NCI-H1417 (cell line): ENCODE measurements at places on chromosomes 5 and 9.

DNA sequence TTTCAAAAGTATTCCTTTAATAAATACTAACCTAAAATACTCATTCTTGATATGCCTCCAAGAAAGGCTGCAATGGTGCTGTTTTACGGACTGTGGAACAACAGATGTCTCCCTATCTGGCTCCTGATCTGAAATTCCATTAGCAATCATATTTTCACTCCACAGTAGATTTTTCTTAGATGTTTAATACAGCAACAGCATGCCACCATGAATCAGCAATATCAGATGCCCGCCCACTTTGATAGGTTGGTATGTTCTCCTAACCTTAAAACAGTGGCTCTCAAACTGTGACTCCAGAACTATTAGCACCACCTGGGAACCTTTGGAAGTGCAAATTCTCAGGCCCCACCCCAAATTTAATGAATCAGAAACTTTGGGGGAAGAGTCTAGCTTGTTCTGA lies 110.2 kb downstream of the MLLT3 start:
- DNase-seq, result no peak

- no peak for DNase-seq
Observed at GRCh38 chr5:164614707-164615106, 1109.3 kb downstream of the MAT2B start.

DNA sequence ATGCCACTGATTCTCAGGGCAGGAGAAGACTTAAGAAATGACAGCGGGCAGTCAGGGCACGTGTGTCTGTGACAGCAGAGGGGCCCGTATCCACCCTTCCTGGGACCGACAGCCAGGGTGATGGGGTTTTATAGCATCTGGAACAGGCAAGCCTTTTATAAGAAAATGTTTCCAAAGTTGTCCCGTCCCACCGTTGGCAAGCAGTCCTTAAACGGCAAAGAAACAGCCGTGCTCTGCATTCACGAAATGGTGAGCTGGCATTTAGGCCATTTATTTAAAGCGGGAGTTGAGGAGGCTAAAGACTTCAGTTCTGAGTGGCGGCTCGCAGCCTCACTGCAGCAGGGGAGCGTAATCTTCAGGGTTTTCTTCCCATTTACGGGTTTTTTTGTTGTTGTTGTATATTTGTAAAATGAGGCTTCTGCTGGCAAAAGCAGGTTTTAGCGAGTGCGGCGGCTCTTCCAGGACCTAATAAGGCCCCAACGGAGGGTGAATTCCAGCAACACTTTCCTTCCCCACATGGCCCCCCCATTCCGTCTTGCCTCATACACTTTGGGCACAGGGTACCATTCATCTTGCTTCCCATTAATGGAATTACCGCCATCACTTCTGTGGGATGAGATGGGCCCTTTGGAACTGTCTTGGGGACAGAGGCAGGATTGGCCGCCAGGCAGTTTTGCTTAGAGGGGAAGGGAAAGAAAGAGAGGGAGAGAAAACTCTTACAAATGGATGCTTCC lies 15.8 kb downstream of the NEK6 start:
- DNase-seq, result no peak

DNA sequence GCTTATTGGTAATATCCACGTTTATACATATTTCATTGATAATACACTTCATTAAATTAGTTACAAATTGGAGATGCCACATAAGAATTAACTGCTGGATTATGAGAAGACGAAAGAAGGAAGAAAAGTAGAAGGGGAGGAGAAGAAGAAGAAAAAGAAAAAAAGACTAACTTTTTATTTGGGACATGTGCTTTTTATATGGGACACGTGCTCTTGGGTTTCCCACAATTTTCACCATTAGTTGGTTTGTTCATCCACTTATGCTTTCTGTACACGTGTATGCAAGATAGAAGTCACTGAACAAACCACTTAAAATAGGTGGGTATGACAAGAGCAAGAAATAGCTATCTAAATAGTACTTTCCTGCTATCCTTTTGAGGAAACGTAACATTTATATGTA lies 98.6 kb downstream of the MRPS30 start:
- no peak for DNase-seq

DNA sequence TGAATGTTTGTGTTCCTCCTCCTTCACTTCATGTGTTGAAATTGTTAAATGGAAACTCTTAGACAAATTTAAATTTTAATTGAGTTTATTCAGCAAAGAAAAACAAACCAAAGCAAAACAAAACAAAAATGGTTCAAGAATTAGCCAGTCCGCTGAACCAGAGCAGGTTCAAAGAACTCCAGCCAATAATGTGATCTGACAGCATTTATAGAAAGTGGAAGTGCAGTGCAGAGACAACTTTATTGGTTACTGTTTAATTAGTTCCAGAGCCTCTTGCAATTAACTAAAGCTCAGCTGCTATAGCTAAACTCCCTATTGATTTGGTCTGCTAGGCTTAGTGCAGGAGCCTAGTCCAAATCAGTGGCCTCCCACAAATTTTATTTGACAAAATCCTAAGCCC lies 132.9 kb downstream of the RNF180 start:
- no peak for DNase-seq

GRCh38 chr5:136364307-136364706 lies 1.0 kb downstream of the TRPC7 start:
- DNase-seq, result peak; percentile 6

DNA sequence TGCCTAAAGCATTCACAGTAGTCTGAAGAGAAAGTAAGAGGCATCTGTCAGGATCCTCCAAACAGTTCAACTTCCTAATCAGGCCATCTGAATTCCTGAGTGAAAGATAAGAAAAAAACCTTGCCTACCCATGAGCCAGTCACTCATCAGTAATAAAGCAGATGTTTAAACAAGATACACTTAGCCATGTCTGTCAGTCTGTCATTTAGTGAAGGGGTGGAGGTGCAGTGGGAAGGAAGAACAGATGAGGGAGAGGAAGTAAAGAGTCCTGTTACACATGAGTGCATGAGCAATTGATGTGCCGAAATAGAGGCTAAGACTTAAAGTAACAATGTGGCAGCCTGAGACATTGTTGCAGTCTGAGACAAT lies 29.9 kb upstream of the DMRTA1 start:
- no peak for DNase-seq

DNA sequence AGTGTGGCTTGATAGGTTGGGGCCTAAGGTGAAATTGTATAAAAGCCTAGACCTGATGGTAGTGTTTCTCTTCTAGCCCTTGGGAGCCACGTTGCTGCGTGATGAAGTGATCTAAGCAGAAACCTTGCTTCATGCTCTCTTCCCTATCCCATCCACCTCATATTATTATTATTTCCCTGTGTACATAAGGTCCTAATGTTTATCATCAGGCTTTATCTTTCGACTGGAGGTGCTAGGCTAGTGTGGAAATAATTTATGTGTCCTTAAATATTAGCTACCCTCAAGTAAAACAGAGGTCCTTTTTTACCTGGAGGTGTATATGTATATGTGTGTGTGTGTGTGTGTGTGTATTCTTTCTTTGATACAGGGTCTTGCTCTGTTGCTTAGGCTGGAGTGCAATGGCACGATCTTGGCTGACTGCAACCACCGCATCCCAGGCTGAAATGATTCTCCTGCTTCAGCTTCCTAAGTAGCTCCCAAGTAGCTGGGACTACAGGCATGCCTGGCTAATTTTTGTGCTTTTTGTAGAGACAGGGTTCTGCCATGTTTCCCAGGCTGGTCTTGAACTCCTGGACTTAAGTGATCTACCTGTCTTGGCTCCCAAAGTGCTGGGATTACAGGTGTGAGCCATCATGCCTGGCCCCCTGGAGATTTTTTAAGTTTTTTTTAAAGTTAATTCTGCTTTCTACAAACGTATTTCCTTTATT lies 3.7 kb downstream of the UGCG start:
- no peak for DNase-seq

GRCh38 chr9:132341177-132341840 lies 13.5 kb downstream of the SETX start:
- DNase-seq, result no peak

GRCh38 chr5:169581580-169582227 lies 1.9 kb upstream of the SPDL1 start:
- DNase-seq, result peak; percentile 3

DNA sequence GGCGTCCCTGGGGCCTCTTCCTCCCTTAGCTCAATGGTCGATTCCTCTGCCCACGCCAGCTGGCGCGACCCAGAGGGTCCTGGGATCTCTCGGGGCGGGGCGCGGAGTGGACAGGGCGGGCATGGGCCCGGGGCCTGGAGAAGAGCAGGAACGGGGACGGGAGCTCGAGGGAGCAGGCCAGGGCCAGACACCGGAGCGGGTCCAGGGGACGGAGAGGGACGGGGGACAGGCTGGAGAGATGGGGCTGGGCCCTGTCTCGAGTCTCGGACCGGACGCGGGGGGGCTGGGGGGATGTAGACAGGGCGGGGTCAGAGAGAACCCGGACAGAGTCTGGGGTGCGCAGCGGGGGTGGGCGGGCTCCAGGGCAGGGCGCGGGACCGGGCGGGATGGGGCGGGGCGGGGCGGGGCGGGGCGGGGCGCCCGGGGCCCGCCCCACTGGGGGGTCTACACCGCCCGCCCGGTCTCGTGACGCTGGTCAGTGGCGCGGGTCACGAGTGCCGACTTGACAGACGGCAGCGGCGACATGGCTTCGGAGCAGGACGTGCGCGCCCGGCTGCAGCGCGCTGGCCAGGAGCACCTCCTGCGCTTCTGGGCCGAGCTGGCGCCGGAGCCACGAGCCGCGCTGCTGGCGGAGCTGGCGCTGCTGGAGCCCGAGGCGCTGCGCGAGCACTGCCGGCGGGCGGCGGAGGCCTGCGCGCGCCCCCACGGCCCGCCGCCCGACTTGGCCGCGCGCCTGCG lies at the start of gene UAP1L1:
Gene UAP1L1 (plus strand): TSS at position 508 of the 738 bp plus-strand sequence. CDS start 16 bp downstream, at position 524.
- DNase-seq, result peak; percentile 38

DNA sequence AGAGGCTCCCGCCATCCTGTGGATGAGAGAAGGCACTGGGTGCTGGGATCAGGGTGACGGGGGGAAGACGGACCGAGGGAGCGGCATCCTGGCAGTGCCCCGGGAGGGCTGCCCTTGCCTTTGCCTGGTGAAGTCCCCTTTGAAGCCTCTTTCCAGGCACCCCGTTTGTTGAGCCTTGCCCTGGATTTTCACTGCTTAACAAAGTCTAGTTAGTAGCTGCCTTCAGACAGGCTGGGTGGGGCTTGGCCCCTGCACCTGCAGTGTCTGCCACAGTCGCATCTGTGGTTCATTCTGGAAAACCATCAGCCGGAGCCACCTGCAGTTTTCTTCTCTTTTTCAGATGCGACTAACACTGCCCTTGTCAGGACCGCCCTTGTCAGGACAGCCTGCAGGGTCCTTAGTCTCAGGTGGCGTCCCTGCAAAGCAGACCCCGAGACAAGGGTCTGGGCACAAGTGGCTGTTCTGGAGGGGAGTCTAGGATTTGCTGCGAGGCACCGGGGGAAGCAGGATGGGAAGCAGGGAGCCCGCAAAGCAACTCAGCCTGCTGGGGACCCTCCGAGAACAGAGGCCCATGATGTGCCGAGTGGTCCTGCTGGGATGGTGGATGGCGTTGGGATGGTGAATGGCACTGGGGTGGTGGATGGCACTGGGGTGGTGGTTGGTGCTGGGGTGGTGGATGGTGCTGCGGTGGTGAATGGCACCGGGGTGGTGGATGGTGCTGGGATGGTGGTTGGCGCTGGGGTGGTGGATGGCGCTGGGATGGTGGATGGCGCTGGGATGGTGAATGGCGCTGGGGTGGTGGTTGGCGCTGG lies 147.9 kb upstream of the COL5A1 start:
- no peak for DNase-seq

- DNase-seq, result no peak
Observed at GRCh38 chr5:86797677-86798076, 179.9 kb downstream of the COX7C start.

DNA sequence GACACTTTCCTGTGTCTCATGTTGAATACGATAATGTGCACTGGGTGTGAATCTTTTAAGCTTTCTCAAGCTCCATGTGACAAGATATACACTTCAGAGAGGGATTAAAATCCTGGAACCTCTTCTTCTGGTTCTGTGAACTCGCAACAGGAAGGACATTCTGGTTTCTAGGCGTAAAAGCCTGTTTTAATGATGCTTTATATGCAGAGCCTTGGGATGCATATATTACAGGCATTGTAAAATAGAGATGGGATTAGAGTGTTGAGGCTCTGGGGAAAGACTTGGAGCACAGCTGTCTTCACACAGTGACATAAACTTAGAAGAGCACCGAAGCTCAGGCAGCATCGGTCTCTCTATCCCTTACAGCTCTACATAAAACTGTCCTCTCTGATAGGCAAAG lies 107.7 kb upstream of the SV2C start:
- DNase-seq, result no peak

GRCh38 chr5:176671890-176672747 lies 24.8 kb downstream of the TSPAN17 start:
- DNase-seq, result no peak

GRCh38 chr5:170117736-170118135 lies 12.0 kb downstream of the FOXI1 start:
- DNase-seq, result no peak

DNA sequence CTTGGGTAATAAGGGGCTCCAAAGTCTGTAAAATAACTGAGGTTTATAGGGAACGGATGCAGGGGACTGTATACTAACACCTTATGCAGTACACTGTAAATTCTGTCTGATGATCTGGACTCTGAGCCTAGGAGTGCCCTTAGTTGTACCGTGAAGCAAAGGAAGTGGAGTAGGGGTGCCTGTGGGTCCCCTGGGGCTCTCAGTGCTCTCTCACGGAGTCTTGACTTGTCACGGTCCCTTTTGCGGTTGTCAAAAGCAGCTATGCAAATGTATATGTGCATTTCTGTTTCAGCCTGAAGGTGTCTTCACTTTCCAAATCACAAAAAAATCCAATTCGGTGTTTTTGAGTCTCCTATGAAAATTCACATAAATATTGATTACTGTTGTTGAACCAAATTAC lies 17.8 kb downstream of the DMRT1 start:
- DNase-seq, result no peak

GRCh38 chr9:99118782-99119466 lies 14.0 kb downstream of the TGFBR1 start:
- no peak for DNase-seq

DNA sequence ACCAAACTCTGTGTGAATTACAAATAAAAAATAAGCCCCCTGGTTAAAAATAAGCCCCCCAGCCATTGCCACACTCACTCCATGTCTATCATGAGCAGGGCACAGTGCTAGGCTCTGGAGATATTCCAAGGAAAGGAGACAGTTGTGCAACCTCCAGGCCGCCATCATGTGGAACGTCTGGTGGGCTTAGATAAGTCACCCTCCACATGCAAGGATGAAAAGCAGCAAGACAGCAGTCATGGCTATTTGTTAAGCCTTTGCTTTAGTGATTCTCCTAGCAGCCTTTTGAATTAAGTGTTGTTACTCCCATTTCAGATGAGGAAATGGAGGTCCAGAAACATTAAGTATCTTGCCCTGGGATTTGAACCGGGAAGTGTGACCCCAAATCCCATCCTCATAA lies 94.8 kb downstream of the DCP2 start:
- no peak for DNase-seq

DNA sequence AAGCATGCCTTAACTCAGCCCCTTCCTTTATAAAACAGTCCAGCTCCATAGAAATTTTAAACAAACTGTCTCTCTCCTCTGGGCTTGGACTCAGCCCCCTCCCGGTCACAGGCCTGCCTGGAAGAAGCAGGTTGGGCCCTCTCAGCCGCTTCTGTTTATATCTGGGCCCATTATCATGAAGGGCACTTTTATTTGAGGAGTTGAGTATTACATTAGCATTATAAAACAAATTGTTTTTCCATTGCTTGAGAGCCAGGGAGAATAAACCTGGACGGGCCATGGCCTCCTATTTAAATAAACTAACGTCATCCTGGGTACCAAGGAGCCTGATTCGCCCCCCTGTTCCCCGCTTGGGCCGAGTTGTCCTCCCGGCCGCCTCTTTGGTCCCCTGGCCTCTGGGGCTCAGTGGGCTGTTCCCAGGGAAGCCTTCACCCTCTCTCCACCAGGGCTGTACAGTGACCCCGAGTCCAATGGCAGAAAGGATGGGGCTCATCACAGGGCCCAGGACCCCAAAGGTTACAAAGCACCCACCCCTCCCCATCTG lies 13.2 kb downstream of the IRX2 start:
- DNase-seq, result no peak
